NCI-H2107 (cell line): ENCODE measurements at places on chromosomes 7 and 10.
A peak's percentile ranks its signal among the peaks of the same experiment; 100 is the strongest.

DNA sequence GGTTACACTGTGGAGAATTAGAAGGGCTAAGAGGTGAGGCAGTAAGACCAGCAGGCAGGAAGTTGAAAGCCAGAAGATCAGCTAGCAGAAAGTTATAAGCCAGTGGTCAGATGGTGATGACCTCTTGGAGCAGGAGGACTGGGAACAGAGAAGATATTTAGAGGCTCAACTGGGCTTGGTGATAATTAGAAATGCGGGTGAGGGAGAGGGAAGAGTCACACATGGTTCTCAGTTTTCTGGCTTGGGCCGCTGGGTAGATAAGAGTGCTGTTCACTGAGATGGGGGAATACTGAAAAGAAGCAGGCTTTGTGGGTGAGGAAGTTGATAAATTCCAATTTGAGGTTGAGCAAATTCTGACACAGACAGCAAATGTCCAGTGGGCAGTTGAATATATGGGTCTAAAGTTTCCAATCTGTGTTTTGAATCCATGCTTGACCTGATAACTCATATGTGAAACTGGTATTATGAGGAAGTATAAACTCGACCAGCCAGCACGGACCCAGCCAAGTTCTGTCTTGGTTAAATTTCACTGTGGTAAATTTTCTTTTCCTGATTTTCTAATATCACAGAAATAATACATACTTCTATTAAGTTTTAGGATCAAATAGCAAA, 22.7 kb downstream of the LSMEM1 start:
- DNase-seq: no peak

DNA sequence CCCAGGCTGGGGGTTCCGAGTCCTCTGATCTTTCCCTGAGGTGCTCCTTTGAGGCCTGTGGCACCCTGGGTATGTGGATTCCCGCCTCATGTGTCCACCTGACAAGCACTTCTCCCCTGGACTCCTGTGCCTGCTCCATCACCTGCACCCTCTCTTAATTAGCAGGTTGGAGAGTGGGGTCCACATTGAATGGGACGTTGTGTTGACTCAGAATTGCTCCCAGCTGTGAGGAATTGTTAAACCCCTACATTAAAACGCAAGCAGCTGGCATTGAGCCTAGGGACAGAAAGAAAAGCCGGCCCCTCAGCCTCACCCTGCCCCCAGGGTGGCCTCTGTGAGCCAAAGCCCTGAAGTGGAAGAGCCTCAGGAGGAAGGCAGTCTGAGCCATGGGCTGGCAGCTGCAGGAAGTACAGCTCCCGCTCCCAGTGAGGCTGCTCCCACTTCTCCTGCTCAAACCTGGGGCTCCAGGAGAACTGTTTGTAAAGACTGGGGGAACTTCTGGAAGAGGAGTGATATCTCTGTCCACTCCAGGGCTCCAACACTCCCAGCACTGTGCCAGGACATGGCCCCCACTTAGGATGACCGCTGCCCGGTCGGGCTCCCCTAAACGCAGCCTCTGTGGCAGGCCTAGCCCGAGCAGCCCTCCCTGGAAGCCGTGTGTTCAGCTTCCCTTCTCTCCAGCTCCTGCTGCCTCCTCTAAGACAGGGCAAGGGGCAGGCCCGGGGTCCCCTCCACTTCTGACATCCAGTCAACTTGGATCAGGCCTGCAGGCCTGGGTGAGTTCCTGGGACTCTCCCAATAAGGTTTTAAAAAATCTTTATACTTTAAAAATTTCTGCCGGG, 1.8 kb upstream of the OPN4 start:
- DNase-seq: peak; percentile 61

- no peak for DNase-seq
Measured at GRCh38 chr7:2099048-2099957, 133.4 kb downstream of the MAD1L1 start.

DNA sequence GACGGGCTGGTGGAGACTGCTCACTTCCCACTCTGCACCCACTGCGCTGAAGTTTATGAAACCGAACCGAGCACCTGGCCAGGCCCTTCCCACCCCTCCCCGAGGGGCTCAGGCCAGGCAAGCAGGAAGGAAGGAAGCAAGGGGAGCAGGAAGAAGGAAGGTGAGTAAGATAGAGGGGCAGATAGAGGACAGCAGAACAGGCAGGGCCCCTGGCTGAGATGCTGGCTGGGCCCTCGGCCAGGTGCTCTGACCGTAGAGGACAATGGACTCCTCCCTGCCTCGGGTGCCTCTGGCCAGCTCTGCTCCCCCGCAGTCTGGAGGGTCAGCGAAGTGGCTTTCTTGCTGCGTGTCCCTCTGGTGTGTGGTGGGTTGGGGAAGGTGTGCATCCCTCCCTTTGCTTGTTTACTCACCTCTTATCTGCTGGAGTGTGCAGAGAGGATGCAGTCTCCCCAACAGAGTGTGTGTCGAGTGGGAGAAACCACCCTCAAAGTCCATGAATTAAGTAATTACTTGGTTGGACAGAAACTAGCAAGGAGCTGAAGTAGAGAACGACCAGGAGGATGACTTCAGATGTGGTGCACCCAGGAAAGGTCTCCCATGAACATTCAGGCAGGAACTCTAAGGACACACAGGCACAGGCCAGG, 82.8 kb upstream of the PPP2R2D start:
- DNase-seq: no peak

DNA sequence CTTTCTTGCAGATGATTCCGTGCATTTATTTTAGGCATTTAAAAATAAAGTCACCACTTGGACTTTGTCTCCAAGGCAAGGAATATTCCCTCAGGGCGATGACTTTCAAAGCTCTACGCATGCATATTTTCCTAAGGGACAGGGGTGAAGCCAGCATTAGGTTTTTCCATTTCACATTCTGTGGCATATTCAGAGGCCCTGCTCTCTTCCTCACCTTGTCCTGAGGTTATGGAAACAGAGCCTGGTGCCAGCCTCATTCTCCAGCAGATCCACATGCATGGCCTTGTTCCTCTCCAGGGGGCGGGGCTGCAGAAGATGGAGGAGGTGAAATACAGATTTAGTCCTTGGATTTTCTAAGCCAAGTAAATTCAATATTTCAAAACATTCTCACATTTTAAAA, 11.6 kb upstream of the LYZL1 start:
- no peak for DNase-seq

DNA sequence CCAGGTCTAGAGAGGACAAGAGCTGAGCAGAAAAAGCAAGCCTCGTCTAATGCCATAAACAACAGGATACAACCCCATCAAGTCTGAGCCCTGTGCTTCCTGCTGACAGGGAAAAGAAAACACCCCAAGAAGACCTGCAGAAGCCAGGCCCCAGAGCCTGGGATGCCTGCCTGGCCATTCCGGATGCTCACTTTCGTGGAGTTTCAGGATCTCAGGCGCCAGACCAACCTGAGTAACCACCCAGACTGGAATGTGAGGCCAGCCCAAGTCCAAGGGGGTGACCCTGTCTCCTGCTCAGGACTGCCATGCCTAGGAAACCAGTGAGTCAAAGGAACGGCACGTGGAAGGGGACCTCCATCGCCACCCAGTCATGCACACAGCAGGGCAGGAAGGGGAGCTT, 74.3 kb downstream of the PLXNA4 start:
- DNase-seq: no peak

DNA sequence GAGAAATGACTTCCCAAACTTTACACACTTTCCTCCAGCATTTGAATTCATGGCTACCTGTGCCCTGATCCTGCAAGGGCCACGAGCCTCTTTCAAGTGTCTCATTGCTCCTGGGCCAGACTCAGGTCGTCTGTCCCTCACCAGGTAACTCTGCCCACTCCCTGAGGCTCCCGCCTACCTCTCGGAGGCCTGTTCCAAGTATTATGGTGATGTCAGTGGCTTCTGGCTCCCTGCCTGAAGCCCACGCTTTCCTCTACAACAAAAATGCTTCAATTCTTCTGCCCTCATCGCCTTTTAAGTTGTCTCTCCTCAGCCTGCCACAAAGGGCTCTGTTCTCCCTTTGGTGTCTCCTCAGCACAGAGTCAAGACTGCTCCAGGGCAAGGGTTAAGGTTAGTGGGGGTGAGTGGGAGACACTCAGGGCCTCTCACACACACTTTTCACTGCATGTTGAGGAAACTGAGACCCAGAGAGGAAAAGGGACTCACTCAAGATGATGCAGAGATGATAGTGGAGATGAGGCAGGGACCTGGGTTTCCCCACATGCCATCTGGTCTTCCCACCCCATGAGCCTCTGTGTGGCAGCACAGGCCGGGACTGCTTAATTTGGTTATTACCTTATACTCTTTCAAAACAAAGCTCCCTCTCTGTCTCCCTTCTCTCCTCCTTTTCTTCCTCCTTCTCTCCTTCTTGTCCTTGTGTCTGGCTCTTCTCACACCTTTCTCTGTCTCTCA, 28.3 kb upstream of the EGR2 start:
- no peak for DNase-seq

GRCh38 chr10:63829573-63830149, 308.5 kb downstream of the REEP3 start:
- no peak for DNase-seq

DNA sequence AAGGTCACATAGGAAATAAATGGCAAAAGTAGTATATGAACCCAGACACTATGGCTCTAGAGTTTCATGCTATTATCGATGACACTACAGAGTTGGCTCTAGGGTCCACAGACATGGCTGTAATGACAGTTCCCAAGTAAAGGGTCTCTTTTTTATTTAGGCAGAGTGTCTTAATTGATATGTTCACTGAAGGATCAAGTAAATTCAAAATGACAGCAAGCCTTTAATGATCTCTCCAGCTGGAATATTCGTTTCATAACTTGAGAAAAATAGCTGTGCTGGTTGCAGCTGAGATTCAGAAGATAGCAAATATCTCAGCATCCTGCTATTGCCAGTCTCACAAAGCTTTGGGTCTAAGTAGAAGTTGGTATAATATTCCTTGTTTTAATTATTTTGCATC, 333.6 kb upstream of the MAGI2 start:
- DNase-seq: no peak

DNA sequence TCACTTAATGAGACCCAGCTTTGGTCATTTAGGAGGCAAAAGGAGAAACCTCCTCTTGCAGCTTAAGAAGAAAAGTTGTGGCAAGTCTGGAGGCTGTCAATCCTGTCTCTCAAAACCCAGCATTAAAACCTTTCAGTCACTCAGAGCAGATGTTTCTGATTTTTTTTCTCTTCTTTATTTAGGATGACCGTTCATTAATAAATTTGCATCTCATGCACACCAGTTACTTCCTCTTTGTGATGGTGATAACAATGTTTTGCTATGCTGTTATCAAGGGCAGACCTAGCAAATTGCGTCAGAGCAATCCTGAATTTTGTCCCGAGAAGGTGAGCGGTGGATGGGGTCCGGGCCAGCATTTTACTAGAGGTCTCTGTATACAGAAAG, 32.0 kb downstream of the TMEM248 start:
- DNase-seq: no peak

- DNase-seq: no peak
Measured at GRCh38 chr7:142626420-142627035, 122.7 kb upstream of the PRSS1 start.

DNA sequence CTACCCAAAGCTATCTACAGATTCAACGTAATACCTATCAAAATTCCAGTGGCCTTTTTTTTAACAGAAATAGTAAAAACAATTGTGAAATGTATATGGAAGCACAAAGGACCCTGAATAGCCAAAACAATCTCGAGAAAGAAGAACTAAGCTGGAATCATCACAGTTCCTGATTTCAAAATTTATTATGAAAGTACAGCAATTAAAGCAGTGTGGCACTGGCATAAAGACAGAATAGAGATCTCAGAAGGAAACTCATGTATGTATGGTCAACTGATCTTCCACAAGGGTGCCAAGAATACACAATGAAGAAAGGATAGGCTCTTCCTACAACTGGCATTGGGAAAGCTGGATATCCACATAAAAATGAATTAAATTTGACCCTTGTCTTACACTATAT, 23.2 kb downstream of the PNLIPRP3 start:
- no peak for DNase-seq

DNA sequence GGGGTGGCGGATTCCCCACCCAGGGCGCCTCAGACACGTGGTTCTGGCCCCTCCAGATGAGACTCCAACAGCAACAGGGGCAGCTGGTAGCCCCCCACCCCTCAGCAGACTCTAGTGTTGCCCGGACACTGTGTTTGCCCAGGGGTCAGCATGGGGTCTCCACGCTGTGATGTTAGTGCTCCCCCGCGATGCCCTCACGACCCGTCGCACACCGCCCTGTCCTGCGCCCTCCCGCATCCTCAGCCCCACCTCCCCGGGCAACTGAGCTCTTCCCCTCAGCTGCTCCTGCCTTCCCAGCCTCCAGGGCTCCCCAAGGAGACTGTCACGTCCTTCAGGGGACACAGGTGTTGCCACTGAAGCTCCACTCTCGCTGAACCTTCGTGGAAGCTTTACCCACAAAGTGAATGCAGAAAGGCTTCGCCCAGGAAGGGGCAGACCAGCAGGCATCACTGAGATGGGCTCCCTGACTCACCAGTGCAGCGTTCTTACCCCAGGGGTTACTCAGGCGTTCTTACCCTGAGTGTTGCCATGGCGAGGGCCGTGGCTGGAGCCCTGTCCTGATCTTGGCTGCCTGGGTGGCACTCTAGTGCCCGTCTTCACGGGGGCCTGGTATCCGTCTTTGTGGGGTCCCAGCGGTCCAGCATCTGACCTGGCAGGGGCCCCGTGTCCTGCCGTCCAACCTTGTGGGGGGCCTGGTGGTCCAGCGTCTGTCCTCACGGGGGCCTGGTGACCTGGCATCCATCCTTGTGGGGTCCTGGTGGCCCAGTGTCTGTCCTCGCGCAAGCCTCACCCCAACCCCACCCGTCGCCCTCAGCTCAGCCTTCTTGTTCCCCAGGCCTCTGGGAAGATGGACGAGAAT, 14.6 kb downstream of the DPYSL4 start:
- DNase-seq: no peak

- DNase-seq: no peak
Measured at GRCh38 chr10:29199339-29199738, 89.5 kb upstream of the LYZL1 start.

GRCh38 chr7:151060416-151061212, 1.2 kb downstream of the SLC4A2 start:
- no peak for DNase-seq

GRCh38 chr10:76459016-76459730, 1027.7 kb downstream of the LRMDA start:
- DNase-seq: no peak

DNA sequence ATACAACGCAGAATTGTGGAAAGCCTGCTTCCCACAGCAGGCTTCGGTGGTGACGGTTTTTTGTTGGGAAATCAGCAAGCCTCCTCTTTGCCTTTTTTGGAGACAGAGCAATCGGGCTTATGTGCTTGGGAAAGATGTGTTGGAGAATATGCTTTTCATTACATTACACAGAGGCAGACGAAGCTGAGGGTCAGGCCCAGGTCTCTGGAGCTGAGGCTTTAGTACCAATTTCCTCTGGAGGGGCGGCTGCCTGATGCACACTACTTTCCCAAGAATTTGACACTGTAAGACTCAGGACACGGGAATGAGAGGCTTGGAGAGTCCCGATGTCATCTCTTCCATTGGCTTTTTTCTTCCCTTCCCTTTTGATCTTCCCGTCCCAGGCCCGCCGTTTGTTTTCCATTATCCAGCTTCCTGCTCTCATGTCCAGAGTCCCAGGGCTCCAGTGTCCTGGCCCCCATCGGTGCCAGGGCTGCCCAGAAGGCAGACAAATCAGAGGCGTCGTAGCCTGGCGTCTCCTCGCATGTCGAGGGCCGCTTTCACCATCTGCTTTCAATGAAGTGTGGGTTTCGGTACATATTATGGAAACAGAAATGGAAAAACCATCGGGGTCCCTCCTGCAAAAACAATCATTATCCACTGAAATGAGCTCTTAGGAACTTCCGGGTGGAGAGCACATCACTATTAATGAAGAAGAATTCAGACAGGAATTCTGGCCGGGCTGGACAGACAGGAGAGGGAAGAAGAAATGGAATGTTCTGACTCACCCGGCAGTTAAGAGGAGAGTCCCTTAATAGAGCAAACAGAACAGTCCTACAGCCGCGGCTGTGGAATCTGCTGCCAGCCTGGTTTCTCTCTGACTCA, 123.0 kb upstream of the JCAD start:
- no peak for DNase-seq
